ENCODE measurements at places on chromosomes 5 and 9.

DNA sequence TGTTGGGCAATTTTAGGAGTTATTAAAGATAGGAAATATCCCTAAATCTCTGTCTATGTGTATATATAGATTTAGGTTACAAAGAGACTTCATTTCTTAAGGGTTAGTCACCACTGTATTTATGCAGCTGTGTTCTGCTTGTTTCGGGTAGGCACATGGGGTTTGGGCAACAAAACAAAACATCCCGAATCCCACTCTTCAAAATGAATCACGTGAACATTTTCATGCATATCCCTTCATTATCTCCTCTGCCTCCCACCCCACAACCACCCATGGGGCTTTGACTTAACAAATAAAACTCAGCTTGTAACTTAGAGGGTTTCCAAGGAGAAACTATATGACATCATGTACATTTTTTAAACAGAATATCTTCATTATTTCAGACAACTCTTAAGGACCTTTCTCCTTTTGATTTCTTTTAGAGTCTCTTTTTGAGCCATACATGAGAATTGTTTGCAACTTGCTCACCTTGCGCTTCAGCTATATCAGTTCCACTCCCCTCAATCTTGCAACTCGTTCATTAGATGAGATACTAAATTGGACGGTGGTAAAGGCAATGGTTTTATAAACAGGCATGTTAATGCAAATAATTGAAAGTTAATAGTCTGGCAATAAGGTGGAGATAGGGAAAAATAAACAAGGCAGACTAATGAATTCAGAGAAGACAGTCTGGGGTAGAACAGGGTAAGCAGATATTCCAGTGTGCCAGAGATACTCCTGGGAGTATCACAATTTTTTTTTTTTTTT is 136.7 kb downstream of the CD180 start:
- H3K27ac ChIP-seq, result no peak overlapping the region
- H3K4me3 ChIP-seq, result no peak overlapping the region
- H3K27me3 ChIP-seq, result no peaks in the 10 kb centered on the region
- peaks cover 32% of the 10 kb centered on the region for H3K4me1 ChIP-seq

DNA sequence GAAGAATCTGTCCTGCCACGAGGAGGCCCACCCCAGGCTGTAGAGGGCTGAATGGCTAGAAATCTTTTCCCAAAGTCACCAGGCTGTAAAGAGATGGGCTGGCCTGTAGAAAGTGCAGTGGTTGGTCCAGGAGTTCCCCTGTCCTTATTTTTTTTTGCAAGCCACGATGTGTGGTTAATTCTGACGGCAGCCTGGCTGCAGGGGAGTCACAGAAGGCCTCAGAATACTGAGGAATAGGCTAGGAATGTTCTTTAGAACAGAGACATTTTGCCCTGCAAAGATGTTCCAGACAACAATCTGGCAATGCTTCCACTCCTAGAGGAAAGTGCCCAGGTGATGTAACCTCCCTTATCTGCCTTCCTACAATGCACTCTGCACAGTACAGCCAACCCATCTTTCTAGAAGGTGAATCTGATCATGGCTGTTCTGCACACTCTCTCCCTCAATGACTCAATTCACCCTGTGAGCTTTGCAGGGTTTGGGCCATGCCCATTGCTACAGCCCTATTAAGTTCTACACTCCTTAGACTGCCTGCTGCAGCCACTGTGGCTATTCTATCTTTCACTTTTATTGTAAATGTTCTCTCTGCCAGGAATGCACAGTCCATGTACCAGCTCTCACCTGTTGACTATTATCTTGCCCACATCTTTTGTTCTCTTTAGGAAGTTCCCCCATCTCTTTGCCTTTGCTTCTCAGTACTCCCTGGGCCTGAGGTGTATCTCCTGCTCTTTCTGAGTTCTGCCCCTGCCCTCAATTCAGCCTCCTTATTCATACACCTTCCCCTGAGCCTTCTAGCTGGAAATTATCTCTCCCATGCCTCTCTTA is 377.8 kb upstream of the CLINT1 start:
- H3K36me3 ChIP-seq, result no peaks in the 10 kb centered on the region
- no peak overlapping the region for H3K4me3 ChIP-seq
- DNase-seq, result no peak
- H3K27me3 ChIP-seq, result no peaks in the 10 kb centered on the region

DNA sequence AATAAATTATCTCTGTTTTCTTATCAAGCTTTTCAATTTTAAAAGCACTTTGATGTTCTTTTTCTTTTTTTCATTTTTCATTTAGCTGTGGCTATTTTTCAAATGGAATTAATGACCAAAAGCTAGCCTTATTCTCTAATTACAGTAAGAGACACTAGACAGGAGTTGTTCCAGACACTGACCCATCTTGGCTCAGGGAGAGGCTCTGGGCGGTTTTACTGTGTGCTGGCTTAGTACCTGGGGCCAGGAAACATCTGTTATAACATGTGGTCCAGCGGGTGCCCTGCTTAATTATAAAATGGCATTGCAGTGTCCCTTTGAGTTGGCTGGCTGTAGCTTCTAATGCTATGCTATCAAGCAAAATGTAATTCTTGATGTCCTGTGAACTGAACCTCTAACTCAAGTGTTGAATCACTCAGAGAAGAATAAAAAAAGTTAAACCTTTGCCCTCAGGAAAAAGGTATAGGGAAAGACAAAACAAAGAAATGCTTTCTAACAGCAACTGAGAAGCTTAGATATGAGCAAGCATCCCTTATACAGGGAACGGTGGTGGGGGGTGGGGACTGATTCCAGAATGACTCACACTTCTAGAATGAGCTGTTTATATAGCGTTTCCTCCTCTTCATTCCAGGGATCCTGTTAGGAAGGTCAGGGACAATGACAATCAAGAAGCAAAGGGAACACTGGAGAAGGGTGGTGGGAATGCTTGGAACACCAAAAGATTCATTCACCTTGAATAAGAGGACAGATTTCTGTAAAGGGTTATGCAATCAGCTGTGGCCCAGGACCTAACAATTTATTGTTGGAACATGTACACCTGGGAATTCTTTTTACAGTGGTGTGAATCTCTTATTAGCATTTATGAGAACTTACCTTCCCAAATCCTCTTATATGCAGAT is 58.7 kb upstream of the NFIB start:
- peak; percentile 30 for DNase-seq
- H3K27me3 ChIP-seq, result no peaks in the 10 kb centered on the region
- no peak overlapping the region for H3K4me3 ChIP-seq
- H3K27ac ChIP-seq, result no peak overlapping the region
- H3K36me3 ChIP-seq, result no peaks in the 10 kb centered on the region

DNA sequence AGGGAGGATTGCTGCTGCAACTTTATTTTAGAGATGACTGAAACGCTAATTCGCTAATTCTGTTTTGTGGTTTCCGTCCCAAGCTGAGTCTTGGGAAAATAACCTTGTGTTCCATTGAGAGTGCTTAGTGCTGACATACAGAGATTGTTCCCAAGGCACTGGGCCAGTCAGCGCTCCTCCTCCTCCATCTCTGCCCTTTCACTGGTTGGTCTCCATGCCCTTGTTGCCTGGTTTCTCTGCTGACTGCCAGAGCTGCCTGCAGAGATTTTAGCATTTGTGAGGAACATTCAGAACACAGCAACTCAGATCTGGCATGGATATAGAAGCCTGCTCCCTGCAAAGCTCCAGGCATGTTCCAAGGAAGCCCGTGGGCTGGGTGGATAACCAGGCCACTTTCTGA is 126.0 kb upstream of the IRX2 start:
- no peaks in the 10 kb centered on the region for H3K4me1 ChIP-seq
- H3K27ac ChIP-seq, result no peak overlapping the region
- no peaks in the 10 kb centered on the region for H3K27me3 ChIP-seq
- H3K36me3 ChIP-seq, result no peaks in the 10 kb centered on the region

DNA sequence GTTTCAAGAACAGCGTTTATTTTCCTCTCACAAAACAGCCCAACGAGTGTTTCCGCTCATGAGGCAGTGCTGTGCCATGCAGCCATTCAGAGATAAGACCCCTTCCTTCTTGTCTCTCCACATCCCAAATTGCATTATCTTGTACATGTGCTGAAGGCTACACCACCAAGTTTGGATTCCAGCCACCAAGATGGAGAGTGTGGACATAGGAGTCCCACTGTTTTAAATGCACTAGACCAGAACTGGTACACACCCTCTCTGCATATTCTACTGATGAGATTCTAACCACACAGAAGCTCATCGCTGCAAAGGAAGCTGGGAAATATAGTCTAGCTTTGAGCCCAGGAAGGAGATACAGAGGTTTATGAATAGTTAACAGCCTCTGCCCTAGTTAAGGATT is 509.4 kb downstream of the NFIB start:
- H3K27ac ChIP-seq, result no peak overlapping the region
- no peak overlapping the region for H3K4me3 ChIP-seq
- no peaks in the 10 kb centered on the region for H3K27me3 ChIP-seq
- DNase-seq, result no peak
- H3K36me3 ChIP-seq, result no peaks in the 10 kb centered on the region

DNA sequence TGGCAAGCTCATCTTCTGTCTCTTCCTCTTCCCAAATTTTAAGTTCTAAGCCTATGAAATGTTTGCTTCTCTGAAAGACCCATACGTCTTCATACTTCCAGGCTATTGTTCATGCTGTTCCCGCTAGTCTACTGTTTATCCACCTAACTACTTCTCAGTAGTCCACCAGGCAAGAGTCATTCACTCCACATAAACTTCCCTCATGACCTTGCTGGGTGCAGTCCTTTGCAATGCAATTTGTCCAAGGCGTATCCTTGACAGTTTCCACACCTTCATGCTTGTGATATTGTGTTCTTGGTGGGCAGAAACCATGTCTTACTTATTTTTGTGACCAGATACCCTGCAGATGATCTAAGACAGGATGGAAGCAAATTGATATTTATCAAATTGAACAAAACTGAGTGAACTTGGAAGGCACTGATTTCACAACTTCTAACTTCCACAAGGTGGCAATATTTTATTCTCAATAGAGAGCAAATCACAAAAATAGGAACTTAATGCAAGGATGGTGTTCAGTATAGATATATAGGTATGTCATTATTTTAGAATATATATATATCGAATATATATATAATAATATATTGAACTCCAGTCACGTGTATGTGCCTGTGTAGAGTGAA is 30.3 kb downstream of the TYRP1 start:
- no peak overlapping the region for H3K4me3 ChIP-seq
- no peak for DNase-seq
- no peaks in the 10 kb centered on the region for H3K36me3 ChIP-seq
- no peaks in the 10 kb centered on the region for H3K27me3 ChIP-seq

- no peaks in the 10 kb centered on the region for H3K27me3 ChIP-seq
- H3K4me3 ChIP-seq, result no peak overlapping the region
- no peak for DNase-seq
Measured at GRCh38 chr5:121108725-121109124, 644.6 kb downstream of the PRR16 start.

DNA sequence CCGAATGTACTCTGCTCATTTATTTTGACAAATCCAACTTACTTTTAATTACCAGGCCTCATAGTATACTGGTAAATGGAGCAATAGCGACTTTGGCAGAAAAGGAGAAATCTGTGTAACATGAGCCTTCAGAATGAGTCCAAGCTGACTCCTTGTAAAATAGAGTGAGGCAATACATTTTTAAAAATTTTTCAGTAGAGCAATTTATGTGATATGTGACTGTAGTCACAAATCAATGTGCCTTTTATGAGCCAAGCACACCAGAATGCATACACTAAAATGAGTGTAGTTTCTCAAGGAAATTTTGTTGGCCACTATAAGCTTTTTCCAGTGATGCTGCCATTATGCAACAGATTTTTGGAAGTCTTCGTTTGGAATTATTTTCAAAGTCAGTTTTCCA is 73.8 kb downstream of the SNCAIP start:
- H3K27ac ChIP-seq, result no peak overlapping the region
- peaks cover 3% of the 10 kb centered on the region for H3K4me1 ChIP-seq
- DNase-seq, result no peak

DNA sequence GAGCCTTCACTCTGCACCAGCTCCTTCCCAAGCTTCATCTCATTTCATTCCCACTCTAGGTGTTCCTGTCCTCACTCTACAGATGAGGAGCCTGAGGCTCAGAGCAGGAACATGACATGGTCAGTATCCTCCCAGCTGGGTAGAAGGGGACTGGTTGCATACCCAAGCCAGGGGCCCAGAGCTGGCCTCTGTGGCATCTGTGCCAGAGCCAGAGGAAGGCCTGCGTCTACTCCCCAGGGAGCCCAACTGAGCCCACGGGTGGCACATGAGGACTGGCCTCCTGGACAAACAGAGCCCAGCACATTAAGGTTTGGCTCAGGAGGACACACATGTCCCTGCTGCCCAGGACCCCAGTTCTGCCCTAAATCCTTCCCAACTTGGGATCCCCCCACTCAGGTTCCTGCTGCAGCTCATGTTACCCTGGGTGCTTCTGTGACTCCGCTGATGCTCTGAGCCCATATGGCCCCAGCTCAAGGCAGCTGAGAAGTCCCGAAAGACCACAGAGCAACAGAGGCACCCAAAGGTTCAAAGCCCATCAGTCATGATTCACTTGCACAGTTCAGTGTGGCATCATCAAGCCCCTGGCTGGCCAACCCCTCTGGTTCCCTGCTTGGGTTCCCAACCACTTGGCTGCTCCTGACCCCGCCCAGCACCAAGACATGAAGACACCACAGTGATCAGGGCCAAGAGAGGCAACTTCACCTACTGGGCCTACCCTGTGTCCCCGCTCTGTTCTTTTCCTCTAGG is 8.5 kb upstream of the NEURL1B start:
- no peaks in the 10 kb centered on the region for H3K27me3 ChIP-seq
- no peaks in the 10 kb centered on the region for H3K36me3 ChIP-seq
- H3K4me3 ChIP-seq, result no peak overlapping the region
- DNase-seq, result no peak
- no peaks in the 10 kb centered on the region for H3K4me1 ChIP-seq

- H3K36me3 ChIP-seq, result no peaks in the 10 kb centered on the region
- H3K27me3 ChIP-seq, result no peaks in the 10 kb centered on the region
- H3K4me1 ChIP-seq, result no peaks in the 10 kb centered on the region
Measured at GRCh38 chr5:144194144-144194543, 23.5 kb downstream of the KCTD16 start.

DNA sequence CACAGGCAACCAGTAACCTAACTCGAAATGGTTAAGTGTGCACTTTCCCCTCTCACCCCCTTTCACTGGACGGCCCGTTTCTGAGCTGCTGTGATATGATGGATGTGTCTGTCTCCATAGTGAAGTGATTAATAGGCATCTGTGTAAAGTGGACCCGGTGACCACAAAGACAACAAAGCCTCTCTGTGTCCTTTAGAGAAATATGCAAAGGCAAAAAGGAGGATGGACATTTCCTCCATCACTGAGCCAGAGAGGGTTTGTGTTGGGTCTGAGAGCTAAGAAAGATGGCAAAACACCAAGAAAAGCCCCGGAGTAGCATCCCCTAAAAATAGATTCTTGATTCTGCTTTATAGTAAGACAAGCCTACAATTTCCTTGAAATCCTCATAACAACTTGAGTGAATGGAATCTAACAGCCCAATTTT is 120.6 kb downstream of the SEMA6A start:
- no peak overlapping the region for H3K27ac ChIP-seq
- no peak for DNase-seq
- peak overlapping the region; percentile 49 for H3K4me3 ChIP-seq
- no peaks in the 10 kb centered on the region for H3K27me3 ChIP-seq

DNA sequence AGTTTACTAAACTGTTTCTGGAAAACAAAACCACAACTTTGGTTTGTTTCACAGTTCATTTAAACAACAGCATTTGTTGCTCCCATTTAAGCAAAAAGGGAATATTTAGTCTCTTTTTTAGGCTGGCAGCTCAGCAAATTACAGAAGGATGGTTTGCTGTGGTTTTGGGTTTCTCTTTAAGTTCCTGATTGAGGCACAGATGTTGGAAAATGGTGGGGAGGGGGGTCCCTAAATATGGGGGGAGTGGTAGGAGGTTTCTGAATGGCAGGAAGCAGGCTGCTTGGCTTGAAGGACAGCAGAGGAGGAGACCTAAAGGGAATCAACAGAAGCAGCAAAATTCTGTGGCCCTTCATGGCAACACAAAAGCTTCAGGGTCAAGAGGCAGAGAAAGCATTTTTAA is 263.4 kb downstream of the ZSWIM6 start:
- H3K4me1 ChIP-seq, result peaks cover 15% of the 10 kb centered on the region
- H3K27ac ChIP-seq, result no peak overlapping the region
- DNase-seq, result no peak
- H3K4me3 ChIP-seq, result no peak overlapping the region
- no peaks in the 10 kb centered on the region for H3K27me3 ChIP-seq
